NK-92 treated with Interleukin-12 subunit alpha and Interleukin-12 subunit beta, amount 100 ng/mL, for 24 hours (cell line): ENCODE measurements at places on chromosomes 7 and 10.

- DNase-seq, result no peak
Observed at GRCh38 chr10:120969219-120969645, 118.1 kb downstream of the WDR11 start.

DNA sequence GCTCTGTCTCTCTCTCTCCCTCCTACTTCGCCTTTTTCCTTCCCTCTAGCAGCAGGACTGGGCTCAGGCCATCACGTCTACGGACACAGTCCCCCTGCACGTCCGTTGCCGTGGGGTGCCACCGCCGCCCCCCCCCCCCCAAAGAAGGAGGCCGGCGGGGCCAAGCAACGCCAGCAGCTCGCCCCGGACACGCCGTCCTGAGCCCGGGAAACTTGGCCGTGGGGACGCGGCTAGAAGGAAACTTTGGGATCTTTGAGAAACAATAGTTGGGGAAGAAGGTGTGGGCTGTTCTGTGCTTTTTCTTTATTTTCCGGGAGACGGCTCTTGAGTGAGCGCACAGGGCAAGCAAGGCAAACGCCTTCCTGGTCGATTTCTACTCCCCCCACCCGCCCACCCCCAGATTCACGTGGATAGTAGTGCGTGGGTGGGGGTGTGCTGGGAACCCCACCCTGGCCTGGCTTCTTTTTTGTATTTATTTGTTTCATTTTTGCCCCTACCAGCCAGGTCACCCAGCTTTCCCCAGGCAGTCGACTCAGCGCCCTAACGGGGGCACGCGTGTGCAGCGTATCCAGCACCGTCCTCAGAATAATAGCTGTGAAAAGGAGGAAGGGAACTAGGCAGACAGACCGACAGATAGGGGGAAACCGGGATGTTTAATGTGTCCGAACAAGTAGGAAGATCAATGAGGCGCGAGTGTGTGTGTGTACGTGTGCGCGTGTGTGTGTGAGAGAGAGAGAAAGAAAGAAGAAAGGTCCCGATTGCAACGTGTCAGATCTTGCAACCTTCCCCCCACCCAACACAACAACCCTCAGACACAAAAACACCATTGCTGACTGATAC lies 1.4 kb downstream of the MXI1 start:
- no peak for DNase-seq

- peak; percentile 73 for DNase-seq
Observed at GRCh38 chr10:62817121-62817765, 1.1 kb upstream of the EGR2 start.

GRCh38 chr10:47175181-47176123 lies 124.5 kb upstream of the GDF10 start:
- DNase-seq, result no peak

- DNase-seq, result no peak
Observed at GRCh38 chr10:43390759-43391158, 18.2 kb downstream of the HNRNPF start.

DNA sequence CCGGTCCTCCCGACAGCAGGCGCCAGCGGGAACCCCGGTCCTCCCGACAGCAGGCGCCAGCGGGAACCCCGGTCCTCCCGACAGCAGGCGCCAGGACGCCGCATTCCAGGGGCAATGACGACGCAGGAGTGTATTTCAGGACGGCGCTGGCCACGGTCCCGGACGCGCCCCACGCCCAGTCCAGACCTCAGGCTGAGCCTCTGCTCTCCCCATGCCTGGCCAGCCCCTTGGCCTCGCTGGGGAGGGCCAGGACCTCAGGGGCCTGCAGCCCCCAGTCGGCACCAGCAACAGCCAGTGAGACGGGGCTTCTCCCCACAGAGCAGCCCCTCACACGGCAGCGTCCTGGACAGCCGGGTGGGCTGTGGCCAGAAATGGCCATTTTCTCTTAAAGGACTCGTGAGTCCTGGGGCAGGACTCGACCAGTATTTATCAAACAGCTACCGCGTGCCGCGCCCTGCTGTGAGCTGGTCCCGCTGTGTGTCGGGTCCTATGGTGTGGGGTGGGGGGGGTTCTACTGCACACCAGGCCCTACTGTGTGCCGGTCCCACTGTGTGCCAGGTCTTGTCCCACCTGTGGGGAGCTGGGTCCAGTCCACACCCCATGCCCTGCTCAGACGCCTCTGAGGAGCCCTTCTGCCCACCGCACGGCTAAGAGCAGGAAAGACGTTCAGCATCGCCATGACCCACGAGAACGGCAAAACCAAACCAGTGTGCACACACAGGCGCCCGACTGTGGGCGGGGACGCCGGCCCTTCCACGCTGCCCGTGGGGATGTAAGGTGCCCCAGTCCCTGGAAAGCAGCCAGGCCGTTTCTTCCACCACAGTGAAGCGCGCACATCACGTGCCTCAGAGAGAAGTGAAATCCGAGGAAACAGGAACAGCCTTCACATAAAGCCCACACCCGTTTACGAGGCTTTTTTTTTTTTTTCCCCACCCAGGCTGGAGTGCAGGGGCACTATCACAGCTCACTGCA lies 33.3 kb downstream of the GET4 start:
- DNase-seq, result no peak

- DNase-seq, result no peak
Observed at GRCh38 chr10:16626697-16627096, 105.0 kb upstream of the C1QL3 start.
